Activated CD4-positive, CD25-positive, alpha-beta regulatory T cell (primary cell): ENCODE measurements at places on chromosomes 6 and 20.

DNA sequence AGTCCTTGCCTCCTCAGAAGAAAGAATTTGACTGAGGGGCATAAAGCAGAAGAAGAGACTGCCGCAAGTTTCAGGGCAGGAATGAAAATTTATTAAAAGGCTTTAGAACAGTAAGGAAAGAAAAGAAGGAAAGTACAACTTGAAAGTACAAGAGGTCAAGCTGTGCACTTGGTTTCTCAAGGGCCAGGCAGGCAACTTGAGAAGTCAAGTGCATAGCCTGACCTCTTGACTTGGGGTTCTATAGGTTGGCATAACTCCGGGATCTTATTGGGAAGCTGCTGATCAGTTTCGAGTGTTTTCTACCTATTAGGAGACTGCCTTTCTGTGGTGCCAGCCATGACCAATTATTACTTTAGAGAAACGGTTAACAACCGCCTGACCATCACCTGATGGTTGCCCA lies 237.0 kb upstream of the RGS17 start:
- no peak for DNase-seq

DNA sequence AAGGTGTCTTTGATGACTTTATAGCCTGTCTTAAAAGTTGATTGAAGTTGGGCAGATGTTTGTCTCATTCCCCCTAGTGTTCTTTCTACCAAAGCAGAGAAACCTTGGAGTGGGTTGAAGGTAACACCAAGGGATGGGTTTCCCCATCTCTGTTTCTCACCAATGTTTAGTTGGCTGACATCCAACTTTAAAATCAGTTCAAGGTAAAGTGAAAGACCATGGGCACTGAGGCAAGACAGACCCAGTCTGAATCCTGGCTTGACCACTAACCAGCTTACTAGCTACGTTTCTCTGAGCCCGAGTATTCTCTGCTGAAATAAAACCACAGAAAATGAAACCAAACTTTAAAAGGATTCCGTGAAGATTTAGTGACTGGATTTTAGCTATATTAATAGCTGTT lies 258.9 kb downstream of the KIF16B start:
- DNase-seq = no peak

- DNase-seq = no peak
Measured at GRCh38 chr6:156598855-156599180, 178.4 kb upstream of the ARID1B start.

- DNase-seq = no peak
Measured at GRCh38 chr6:141653590-141653989, 479.1 kb upstream of the GJE1 start.

DNA sequence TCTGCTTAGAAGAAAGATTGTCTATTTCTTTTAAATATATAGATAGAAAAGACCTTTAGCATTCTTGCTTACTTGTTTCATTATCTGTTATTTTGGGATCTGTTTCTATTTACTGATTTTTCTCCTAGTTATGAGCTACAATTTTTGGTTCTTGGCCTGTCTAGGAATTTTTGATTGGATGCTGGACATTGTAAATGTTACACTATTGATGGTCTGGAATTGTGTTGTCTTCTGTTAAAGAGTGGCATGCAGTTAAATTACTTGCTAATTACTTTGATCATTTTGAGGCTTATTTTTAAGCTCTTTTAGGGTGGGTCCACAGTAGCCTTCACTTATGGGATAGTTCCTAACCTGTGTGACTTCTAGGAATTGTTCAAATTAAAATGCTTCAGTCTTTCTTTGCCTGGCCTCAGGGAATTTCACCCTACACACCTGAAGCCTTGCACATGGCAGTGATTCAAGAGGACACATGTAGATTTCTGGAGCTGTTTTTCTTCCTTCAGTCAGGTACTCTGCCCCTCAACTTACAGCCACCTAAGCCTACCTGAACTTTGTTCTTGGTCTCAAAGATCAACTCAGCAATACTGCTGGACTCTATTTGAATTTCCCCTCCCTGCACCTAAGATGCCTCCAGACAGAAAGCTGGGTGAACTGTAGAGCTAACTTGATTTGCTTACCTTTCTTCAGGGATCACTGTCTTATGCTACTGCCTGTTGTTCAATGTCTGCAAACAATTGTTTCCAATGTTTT lies 66.2 kb upstream of the NNAT start:
- no peak for DNase-seq

GRCh38 chr6:75624988-75625387 lies 23.3 kb downstream of the SENP6 start:
- DNase-seq = no peak

GRCh38 chr6:38113825-38114576 lies 294.5 kb downstream of the ZFAND3 start:
- DNase-seq = no peak

DNA sequence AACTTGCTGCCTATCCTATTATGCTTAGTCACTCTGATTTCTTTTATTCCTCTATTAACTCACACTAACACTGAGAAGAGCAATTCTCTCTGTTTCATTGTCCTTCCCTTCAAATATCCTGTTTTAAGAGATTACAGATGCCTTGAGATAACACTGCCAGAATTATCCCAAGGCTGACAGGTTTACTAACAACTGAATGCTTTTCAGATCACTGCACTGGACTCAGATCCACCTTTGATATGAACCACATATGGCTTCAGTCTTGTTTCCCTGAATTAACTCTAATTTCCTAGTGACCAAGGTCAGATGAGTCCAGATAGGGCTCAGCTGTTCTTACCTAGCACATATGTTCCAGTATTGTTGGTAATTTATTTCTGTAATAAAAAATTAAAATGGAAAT lies 633.1 kb downstream of the GRIK2 start:
- DNase-seq = no peak
